ENCODE measurements at places on chromosomes 5 and 9. TPM values are rescaled to one million over a fixed set of nuclear protein-coding genes. Genes with fewer than 3 reads are reported as not detected.

DNA sequence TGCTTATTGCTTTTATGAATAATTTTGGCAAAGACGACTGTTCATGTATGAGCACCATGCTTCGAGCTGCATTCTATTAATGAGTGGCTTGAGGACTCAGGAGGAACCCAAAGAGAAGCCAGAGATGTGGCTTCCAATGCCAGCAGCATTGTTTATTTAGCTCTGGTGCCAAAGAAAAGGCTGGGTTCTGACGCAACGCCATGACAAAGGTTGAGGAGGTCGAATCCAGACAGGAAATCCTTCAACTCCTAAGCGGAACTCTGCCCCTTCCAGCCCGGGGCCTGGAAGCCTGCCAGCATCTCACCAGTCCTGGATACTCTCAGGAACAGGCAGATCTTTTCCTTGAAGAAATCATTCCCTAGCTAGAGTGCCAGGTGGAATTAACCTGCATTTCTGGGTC is 104.4 kb downstream of the ARHGAP26 start:
- peak overlapping the region; percentile 80 for H3K27ac ChIP-seq
- peak; percentile 53 for DNase-seq

DNA sequence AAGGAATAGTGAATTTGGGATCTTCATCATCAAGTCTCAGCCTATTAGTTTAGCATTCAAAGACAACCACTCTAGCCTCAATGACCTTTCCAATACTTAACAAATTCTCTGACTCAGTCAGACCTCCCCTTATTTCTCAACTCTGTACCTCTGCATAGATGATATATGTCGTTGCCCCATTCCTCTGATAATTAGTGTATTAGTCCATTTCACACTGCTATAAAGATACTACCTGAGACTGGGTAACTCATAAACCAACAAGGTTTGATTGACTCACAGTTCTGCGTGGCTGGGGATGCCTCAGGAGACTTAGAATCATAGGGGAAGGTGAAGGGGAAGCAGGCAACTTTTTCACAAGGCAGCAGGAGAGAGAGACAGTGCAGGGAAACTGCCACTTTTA is 8.9 kb downstream of the MRPL22 start:
- H3K27me3 ChIP-seq = no peaks in the 10 kb centered on the region
- no peak overlapping the region for H3K27ac ChIP-seq
- DNase-seq = no peak

GRCh38 chr5:41415242-41415641 is 95.2 kb downstream of the PLCXD3 start:
- H3K4me1 ChIP-seq = no peaks in the 10 kb centered on the region
- H3K4me3 ChIP-seq = no peak overlapping the region
- no peak overlapping the region for H3K27ac ChIP-seq
- H3K36me3 ChIP-seq = no peaks in the 10 kb centered on the region
- DNase-seq = no peak

DNA sequence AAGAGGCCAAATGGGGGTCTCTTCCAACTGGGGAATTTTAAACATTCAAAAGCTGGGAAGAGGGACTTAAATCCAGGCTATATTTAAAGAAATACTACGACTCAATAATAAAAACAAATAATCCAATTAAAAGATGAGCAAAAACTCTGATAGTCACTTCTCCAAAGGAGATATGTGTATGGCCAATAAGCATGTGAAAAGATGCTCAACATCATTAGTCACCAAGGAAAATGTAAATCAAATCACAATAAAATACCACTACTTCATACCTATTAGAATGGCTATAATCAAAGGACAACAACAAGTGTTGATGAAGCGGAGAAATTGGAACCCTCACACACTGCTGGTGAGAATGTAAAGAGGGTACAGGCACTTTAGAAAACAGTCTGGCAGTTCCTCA is 130.4 kb downstream of the CDK5RAP2 start:
- H3K36me3 ChIP-seq = peaks cover 29% of the 10 kb centered on the region
- H3K4me1 ChIP-seq = peaks cover 19% of the 10 kb centered on the region
- no peak overlapping the region for H3K27ac ChIP-seq
- H3K27me3 ChIP-seq = no peaks in the 10 kb centered on the region
- no peak for DNase-seq

DNA sequence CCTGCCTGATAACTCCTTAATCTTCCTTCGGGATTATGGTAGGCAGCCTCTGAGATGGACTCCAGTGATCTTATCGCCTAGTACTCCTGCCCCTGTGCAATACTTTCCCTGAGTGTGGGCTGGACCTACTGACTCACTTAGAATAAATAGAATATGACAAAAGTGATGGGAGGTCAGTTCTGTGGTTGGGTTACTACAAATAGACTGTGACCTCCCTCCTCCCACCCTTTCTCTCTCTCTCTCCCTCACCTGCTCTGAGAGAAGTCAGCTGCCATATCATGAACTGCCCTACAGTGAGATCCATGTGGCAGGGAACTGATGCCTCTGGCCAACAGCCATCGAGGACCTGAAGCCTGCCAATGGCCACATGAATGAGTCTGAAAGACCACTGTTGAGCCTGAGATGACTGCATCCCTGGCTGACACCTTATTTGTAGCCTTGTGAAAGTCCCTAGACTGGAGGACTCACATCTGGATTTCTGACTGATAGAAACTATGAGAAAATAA is 31.7 kb downstream of the NRG2 start:
- H3K27ac ChIP-seq = no peak overlapping the region
- no peaks in the 10 kb centered on the region for H3K27me3 ChIP-seq
- no peak for DNase-seq
- H3K36me3 ChIP-seq = no peaks in the 10 kb centered on the region
- no peaks in the 10 kb centered on the region for H3K4me1 ChIP-seq
- H3K4me3 ChIP-seq = no peak overlapping the region

GRCh38 chr9:36889844-36890243 is 144.2 kb downstream of the PAX5 start:
- no peaks in the 10 kb centered on the region for H3K27me3 ChIP-seq
- no peaks in the 10 kb centered on the region for H3K4me1 ChIP-seq
- H3K27ac ChIP-seq = no peak overlapping the region
- DNase-seq = no peak

GRCh38 chr5:128850049-128850448 is 115.2 kb upstream of the SLC27A6 start:
- H3K27ac ChIP-seq = no peak overlapping the region
- DNase-seq = no peak
- no peaks in the 10 kb centered on the region for H3K27me3 ChIP-seq
- no peak overlapping the region for H3K4me3 ChIP-seq

- DNase-seq = peak; percentile 93
- H3K27ac ChIP-seq = peak overlapping the region; percentile 82
- H3K4me1 ChIP-seq = peaks cover 9% of the 10 kb centered on the region
Observed at GRCh38 chr9:132769906-132770769, 99.9 kb downstream of the GTF3C4 start.

DNA sequence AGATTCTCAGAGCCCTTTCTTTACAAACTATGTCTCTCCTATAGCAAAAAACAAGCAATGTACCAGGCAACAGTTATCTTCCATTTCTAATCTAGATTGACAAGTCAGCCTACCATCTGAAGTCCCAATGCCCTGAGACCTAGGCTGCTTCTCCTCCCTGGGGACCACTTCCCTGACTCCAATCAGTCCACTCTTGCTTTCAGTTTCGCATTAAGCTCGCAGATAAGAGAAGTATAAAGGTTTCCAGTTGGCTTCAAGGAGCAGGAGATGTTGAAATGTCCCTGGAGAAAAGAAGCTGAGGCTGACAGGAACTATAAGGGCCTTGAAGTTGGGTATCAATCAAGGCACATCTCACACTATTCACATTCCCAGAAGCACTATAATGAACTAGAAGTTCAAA is 32.3 kb downstream of the ERP44 start:
- H3K27me3 ChIP-seq = no peaks in the 10 kb centered on the region
- no peak for DNase-seq
- H3K36me3 ChIP-seq = no peaks in the 10 kb centered on the region
- H3K27ac ChIP-seq = peak overlapping the region; percentile 5

DNA sequence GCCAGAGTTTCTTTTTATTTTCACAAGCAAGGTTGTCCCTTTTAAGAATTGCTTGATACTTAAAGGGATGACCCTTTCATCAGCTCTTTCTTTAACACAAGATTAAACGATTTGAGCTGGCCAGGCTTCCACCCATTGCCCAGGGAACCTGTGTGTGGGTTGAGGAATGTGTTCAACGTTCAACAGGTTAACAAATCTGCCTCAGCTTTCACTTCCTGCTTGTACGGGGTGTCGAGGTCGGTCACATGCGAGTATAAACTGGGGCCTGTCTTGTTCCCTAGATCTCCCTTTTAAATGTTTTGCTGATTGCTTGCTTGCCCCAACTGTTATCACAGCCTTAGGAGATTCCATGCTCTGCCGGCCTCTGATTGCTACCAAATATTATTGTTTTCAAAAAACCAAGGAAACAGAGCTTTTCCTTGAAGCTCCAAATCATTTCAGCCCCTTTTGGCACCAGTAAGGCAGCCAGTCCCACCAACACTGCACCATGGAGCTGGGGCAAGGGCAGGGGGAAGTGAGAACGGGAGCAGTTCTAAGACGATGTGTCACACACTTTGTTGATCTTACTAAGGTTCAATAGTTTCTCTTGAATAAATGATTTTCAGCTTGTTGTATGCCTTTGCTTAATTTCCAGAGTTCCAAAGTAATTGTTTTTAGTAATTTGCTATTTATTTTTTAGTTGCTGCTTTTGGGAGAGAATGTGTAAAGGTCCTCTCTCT is 10.7 kb upstream of the CLK4 start:
- H3K4me1 ChIP-seq = no peaks in the 10 kb centered on the region
- no peaks in the 10 kb centered on the region for H3K36me3 ChIP-seq
- H3K27me3 ChIP-seq = no peaks in the 10 kb centered on the region
- no peak overlapping the region for H3K4me3 ChIP-seq
- no peak overlapping the region for H3K27ac ChIP-seq

GRCh38 chr5:142472306-142472951 is 147.6 kb upstream of the SPRY4 start:
- H3K4me3 ChIP-seq = no peak overlapping the region
- H3K4me1 ChIP-seq = no peaks in the 10 kb centered on the region
- no peaks in the 10 kb centered on the region for H3K27me3 ChIP-seq
- H3K36me3 ChIP-seq = no peaks in the 10 kb centered on the region
- H3K27ac ChIP-seq = no peak overlapping the region
- peak; percentile 26 for DNase-seq

The SIT1 gene
- total RNA-seq = 1.5 TPM

The SLC25A46 gene
- total RNA-seq = 18.0 TPM

The SHC3 gene
- total RNA-seq = 18.9 TPM

The DOCK8 gene
- 71.2 TPM for total RNA-seq

The CMYA5 gene
- 0.77 TPM for total RNA-seq

The HTR4 gene
- total RNA-seq = not detected

The SPATA31D4 gene
- not detected for total RNA-seq

Measured in upper lobe of left lung (tissue), 6 donors.